ENCODE measurements at places on chromosomes 16 and 17.
A peak's percentile ranks its signal among the peaks of the same experiment; 100 is the strongest.

- DNase-seq: no peak
Observed at GRCh38 chr17:21742326-21742725, 50.0 kb downstream of the KCNJ18 start.

DNA sequence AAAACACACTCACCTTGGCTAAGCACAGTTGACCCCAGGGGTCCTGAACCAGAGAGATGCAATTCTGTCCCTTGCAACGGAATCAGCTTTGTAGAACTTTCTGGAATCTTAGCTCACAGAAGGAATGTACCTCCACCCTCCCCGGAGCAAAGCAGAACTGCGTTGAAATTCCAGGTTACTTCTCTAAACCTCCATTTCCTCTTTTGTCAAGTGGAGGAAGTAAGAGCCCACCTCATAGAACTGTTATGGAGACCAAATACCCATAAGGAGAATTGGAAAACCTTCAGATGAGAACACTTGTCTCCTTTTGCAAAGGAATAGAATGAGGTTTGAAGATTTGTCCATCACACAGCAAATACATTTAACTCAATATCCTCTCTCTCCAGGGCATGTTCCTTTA lies 86.6 kb upstream of the RBBP6 start:
- no peak for DNase-seq

DNA sequence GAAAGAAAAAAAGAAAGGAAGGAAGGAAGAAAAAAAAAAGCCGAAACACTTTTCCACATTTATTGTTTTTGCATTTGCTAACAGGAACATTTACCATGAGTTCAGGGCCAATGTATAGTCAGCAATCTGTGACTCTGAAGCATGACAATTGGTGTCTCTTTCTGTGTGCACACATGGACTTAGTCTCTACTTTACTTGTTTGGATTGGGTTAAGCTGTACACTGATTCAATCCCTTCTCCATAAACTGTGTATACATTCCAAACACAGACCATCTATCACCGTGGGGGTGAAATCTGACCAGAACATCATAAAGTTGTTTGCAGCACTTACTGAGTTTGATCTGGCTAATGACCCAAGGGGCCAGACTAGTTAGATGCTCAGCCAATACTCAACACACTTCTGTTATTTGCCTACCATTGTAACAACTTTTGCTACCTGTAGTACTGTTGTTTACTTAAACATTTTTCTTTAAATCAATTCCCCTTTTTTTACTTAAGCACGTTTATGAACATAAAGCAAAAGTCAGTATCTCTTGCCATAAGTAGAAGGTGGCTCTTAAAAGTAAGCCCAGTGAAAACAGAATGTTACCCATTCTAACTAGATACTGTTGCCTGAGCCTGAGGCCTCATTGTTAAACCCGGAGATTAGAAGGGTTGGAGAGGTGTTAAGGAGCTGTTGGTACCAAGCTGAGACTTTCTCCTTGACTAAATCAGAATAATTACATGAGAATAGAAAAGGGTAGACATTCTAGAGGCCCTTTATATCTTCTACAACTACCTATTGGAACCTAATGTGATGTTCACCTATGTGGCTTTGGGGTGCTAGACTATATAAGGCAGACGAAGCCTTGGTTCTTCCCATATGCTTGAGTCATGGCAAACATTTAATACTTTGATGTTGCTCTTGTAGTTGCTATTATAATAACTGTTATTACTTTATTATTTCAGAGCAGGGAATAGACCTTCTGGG lies 41.8 kb downstream of the SCNN1B start:
- DNase-seq: no peak

- no peak for DNase-seq
Observed at GRCh38 chr16:53511084-53511402, 8.0 kb upstream of the AKTIP start.

- DNase-seq: no peak
Observed at GRCh38 chr16:27154705-27155521, 48.4 kb upstream of the KDM8 start.

- DNase-seq: no peak
Observed at GRCh38 chr17:32311028-32311536, 30.9 kb downstream of the C17orf75 start.

- DNase-seq: no peak
Observed at GRCh38 chr17:66957951-66958579, 6.4 kb upstream of the CACNG4 start.

GRCh38 chr16:87918866-87919680 lies 17.3 kb downstream of the CA5A start:
- no peak for DNase-seq

- DNase-seq: no peak
Observed at GRCh38 chr17:72305472-72305871, 184.7 kb downstream of the SOX9 start.

- DNase-seq: no peak
Observed at GRCh38 chr16:76190057-76190456, 87.1 kb upstream of the CNTNAP4 start.

DNA sequence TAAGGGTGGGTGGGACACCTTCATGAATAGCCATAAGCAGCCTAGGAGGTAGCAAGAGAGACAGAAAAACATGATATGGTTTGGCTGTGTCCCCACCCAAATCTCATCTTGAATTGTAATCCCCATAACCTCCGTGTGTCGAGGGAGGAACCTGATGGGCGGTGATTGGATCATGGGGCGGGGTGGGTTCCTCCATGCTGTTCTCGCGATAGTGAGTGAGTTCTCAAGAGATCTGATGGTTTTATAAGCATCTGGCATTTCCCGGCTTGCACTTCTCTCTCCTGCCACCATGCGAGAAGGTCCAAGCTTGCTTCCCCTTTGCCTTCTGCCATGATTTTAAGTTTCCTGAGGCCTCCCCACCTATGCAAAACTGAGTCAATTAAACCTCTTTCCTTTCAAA lies 259.1 kb upstream of the ERCC4 start:
- DNase-seq: no peak

GRCh38 chr17:42798383-42799380 lies at the start of the genes CNTD1 and COA3:
Gene CNTD1 (plus strand): TSS chr17:42798861. CDS start chr17:42799068, 207 bp downstream.
Gene COA3 (minus strand): TSS chr17:42798704. CDS start chr17:42798681, 23 bp downstream.
- DNase-seq: peak; percentile 50

DNA sequence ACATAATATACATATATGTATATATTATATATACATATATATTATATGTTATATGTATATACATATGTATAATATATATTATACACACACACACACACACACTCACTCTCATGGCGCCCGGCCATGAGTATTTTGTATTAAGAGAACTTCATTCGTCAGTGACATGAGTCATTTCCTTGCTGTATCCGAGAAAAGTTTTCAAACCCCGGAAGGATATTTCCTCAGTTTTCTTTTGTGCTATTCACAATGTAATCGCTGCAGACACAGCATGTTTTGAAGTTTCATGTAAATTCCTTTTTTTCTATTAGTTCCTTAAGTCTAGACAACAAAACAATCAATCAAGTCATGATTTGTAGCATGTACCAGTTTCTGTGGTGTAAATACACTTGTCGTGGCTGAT lies 33.3 kb downstream of the OR1D5 start:
- no peak for DNase-seq

DNA sequence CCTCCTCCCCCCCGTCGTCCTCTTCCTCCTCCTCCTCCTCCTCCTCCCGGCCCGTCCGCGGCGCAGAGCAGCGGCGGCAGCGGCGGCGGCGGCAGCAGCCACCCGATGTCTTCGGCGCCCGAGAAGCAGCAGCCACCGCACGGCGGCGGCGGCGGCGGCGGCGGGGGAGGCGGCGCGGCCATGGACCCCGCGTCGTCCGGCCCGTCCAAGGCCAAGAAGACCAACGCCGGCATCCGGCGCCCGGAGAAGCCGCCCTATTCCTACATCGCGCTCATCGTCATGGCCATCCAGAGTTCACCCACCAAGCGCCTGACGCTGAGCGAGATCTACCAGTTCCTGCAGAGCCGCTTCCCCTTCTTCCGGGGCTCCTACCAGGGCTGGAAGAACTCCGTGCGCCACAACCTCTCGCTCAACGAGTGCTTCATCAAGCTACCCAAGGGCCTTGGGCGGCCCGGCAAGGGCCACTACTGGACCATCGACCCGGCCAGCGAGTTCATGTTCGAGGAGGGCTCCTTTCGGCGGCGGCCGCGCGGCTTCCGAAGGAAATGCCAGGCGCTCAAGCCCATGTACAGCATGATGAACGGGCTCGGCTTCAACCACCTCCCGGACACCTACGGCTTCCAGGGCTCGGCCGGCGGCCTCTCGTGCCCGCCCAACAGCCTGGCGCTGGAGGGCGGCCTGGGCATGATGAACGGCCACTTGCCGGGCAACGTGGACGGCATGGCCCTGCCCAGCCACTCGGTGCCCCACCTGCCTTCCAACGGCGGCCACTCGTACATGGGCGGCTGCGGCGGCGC lies at the start of gene FOXF1:
Gene FOXF1, plus strand, starts transcription at position 63 of the 797 bp plus-strand sequence. Its CDS starts 43 bp downstream, at position 106.
- DNase-seq: no peak

DNA sequence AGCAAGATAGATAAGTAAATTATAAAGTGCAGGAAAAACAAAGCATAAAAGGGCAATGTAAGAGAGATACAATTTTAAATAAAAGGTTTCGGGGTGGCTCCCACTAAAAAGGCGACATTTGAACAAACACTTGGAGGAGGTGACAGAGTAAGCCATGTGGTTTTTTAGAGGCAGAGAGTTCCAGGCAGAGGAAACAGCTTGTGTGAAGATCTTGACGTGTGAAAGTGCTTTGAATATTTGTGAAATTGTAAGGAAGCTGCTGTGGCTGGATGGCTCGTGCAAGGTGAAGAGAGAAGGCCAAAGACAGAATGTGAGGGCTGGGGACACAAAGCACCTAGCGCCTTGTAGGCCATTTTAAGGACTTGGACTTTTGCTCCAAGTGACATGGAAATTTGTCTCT lies 28.6 kb upstream of the HYDIN start:
- no peak for DNase-seq

GRCh38 chr17:71412803-71413202 lies 708.0 kb upstream of the SOX9 start:
- no peak for DNase-seq

GRCh38 chr16:3837851-3838586 lies 42.5 kb downstream of the CREBBP start:
- DNase-seq: no peak

GRCh38 chr17:79005063-79005861 lies 4.3 kb downstream of the CANT1 start:
- DNase-seq: no peak

GRCh38 chr17:78400581-78401240 lies 22.3 kb downstream of the PGS1 start:
- DNase-seq: no peak

DNA sequence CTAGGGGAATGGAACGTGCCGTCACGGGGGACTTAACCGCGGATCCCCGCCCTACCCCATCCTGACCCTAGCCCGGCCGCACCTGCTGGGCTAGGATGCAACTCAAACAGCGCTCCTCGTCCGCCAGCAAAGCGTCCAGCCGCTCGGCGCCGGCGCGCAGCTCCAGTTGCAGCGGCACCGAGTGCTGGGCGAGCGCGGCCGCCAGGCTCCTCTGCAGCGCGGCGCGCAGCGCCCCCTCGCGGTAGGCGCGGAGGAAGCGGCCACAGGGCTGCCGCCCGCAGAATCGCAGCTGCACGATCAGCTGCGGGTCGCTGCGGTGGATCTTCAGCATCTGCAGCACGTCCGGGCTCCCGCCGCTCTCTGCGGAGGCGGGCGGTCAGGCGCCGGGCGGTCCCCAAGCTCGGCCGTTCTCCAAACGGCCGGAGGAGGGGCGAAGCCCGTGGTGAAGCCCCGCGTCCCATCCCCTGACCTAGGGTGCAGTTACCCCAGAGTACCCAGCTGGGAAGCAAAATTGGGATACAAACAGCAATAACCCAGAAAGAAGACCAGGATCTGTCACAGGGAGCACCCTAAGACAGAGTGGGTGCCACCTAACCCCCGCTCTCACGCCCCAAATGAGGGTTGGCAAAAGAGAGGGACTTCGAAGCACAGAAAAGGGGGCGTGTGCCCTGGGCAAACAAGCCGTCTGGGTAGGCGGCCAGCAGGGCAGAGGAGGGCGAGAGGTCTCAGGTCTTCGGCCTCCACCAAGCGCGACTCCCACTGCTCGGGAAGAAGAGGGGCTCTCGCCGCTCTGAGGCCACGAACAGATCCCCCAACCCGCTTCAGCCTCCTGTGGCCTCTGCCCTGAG lies 4.2 kb downstream of the TRADD start:
- no peak for DNase-seq

GRCh38 chr16:65487231-65487630 lies 365.4 kb upstream of the CDH11 start:
- DNase-seq: no peak

- DNase-seq: no peak
Observed at GRCh38 chr17:80031691-80032430, 3.8 kb downstream of the TBC1D16 start.

- DNase-seq: no peak
Observed at GRCh38 chr17:34628879-34629278, 49.5 kb downstream of the TMEM132E start.

DNA sequence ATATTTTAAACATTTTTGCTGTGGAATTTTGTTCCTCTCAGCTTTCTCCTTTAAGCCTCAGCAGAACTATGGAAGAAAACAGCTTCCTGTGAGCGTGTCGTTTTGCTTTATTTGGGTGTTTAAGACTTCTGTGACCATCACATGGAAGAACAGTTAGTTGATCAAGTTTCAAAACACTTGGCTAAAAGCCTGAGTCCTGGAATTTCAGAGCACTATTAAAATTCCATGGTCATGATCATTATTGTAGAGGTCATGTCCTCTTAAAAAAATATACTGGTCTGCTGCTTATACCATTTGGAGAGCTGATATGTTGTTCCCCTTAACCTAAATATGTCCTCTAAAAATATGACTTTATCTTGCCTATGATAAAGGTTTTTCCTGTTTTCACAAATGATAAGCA lies 12.6 kb upstream of the CDR2 start:
- DNase-seq: no peak

DNA sequence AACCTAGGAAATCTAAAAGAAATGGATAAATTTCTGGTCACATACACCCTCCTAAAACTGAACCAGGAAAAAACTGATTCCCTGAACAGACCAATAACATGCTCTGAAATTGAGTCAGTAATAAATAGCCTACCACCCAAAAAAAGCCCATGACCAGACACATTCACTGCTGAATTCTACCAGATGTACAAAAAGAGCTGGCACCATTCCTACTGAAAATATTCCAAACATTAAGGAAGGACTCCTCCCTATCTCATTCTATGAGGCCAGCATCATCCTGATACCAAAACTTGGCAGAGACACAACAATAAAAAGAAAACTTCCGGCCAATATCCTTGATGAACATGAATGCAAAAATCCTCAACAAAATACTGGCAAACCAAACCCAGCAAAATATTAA lies 52.9 kb downstream of the TTC19 start:
- DNase-seq: no peak

DNA sequence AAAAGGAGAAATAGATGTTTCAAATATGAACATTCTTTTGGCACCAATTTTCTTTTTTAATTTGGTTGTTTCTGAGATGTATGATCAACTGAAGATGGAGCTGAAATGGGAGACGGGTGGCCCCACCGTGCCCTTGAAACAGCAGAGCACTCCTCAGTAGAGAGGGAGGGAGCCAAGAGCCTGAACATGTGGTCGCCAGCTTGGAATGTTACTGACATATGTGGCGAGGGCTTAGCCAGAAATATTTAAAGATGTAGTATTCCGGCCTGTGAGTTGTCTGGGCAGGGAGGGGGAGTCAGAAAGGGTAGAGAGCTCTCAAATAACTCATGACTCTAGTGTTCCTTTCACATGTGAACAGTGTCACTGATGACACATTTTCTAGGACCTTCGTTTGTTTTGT lies 13.3 kb upstream of the MRC2 start:
- no peak for DNase-seq

All from stimulated activated CD8-positive, alpha-beta memory T cell treated with anti-CD3 and anti-CD28 coated beads, Interleukin-15, amount 100 ng/mL, for 4 hours (primary cell).